ENCODE measurements at places on chromosomes 6 and 20. TPM values are rescaled to one million over a fixed set of nuclear protein-coding genes. Genes with fewer than 3 reads are reported as not detected.

GRCh38 chr20:17169585-17170136 lies 57.2 kb upstream of the PCSK2 start:
- DNase-seq = no peak

The BPIFA1 gene
- not detected for polyA plus RNA-seq

- DNase-seq = no peak
These were observed 100.0 kb downstream of the SOBP start for GRCh38 chr6:107589934-107590333.

DNA sequence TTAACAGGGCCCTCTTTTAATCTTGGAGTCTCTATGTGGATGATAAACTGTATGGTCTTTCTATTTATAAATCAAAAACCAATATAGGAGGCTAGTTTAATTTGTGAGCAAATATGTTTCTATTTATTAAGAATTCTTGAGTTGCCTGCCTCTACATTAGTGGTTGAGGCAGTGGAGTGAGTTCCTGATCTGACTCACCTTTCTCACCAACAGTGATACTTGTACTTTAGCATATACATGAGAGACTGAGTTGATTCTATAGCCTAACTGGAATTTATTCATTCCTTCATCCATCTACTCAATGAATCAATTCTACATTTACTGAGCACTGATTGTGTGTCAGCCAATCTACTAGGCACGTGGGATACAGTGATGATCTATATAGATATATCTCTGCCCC lies 126.9 kb downstream of the TRMT11 start:
- no peak for DNase-seq

DNA sequence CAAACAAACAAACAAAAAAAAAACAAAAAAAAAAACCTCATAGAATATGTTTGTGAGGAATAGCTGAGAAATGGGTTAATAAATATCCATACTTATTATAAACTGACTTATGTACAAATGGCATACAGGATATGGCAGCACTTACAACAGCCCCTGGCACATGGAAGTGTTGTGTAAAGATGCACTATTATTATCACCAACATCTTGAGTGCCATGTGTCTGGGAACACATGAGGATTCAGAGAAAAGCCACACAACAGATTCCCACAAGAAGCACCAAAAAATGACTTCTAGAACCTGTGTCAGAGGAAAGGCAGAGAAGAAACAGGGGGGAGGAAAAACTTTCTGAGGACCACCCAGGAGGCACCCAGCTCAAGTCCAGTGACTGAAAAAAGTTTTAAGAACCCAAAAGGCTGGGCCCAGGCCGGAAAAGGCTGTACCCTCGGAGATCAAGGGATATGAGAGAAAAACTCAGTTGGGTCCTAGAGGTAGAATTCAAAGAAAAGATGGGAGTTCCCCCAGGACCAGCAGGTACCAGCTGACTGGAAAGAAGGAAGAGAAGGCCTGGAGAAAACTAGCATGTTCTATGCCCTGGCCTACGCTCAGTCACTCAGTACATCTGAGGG lies 9.4 kb upstream of the TAF8 start:
- DNase-seq = no peak

GRCh38 chr20:60803335-60804055 lies 448.6 kb upstream of the CDH4 start:
- DNase-seq = no peak

DNA sequence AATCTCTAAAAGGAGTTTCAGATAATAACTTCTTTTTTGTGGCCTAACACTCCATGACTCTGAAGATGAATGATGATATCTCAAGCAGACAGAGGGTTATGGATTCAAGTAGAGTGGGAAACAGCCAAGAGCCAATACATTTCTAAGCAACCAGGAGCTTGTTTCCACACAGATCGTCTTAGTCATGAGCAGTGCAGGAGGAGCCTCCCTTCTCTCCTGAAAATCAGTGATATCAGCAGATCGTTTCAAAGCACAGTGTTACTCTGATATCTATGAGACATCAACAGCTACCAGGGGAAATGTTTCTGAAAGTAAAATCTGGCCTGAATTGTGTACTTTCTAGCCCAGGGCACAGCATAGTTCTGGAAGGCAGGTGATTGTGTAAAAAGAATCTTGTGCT lies 11.5 kb downstream of the ADGRG6 start:
- DNase-seq = no peak

DNA sequence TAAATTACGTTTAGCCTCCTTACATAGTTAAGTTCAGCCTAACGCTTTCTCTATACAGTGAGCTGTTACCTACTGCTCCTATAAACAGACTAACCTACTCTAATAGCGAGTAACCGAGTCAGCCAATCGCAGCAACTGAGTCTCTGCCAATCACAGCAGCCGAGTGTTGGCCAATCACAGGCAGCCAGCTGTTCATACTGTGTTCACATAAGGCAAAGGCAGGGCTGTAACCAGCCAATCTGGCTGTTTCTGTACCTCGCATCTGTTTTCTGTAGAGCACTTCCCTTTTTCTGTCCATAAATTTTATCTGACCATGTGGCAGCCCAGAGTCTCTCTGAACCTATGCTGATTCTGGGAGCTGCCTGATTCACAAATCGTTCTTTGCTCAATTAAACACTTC lies 263.9 kb upstream of the JARID2 start:
- no peak for DNase-seq

- no peak for DNase-seq
These were observed 31.8 kb downstream of the RNASET2 start for GRCh38 chr6:166924531-166924930.

DNA sequence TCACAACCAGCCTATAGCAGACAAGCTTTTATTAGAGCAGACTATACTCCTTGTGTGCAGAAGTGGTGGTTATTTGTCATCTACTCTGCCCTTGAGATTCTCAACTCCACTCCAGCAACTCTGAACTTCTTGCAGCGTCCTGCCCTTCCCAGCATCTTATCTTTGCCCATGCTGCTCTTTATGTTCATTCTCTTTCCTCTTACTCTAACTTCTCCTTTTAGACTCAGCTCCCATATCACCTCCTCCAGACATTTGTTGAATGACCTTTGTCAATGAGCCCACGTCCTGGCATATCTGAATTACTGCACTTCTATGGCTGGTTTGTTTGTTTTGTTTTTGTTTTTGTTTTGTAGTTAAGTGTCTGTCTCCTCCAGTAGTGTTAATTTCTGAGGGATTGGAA lies 81.2 kb downstream of the KCNQ5 start:
- no peak for DNase-seq

- no peak for DNase-seq
These were observed 98.7 kb downstream of the TRERF1 start for GRCh38 chr6:42352856-42353564.

GRCh38 chr6:70221025-70221714 lies 81.7 kb downstream of the COL9A1 start:
- no peak for DNase-seq

DNA sequence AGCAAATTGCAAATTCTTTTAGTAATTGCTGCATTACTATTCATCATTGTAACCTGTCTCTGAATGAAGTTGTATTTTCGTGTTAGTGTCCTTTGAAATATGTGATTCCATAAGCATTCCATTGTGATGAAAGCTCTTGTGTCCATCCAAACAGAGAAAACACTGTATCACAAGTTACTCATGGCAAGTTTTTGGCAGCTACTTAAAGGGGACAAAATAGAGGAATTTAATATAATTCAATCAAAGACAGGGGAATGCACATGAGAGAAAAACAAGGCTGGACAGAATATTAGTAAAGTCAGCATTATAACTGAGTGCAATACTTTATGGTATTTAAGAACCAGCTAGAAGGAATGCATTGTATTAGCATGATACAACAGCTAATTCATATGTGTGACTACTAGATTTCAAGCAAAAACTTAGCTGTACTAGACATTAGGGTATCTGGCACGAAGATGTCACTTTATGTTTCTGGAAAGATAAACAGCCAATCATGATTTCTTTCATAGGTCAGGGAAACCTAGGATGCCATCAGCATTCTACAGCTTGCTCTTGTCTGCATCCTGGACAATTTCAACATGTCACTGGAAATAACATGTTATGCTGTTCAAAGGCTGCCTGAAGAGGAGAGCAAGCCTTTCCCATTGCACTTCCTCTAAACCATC lies 270.6 kb upstream of the MARCKS start:
- no peak for DNase-seq

DNA sequence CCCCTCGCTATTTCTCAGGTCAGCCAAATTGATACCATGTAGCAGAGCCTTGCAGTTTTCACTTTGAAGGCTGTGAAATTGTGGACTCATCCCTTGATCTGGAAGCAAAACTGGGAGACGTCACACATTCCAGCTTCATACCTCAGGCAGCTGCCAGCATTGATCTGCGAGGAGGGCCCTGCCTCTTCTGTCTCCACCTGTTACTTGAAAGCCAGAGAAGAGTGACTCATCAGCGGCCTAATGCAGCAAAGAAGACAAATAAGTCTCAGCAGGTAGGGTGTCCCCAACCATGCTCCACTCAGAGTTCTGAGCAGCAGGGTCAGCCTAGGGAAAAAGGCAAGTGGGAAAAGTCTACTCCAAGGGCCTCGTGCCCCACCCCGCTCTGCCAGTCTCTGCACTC lies 69.4 kb upstream of the BMP2 start:
- no peak for DNase-seq

DNA sequence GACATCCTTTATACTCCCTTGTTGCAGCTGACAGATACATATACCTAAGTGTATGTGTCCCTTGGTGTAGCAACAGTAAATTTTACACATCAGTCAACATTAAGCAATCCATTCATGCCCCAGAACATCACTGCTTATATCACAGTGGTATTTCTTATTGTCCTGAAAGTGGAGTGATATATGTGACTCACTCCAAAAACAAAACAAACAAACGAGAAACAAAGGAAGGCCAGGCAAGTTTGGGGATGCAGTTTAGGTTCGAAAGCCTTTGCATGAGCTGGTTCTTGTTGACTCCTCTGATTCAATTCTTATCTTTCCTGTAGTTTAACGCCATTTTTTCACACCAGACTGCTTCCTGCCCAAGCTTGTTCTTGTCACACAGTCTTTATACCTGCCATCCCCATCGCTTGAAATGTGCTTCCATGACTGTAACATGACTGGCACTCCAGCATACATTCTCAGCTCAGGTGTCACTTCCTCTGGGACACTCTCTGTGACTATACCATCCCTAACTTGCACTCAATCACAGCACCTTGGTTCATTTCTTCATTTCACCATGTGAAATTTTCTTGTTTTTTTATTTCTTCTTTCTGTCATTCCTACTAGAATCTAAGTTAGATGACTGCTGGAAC lies 125.0 kb upstream of the TSHZ2 start:
- no peak for DNase-seq

GRCh38 chr20:60669211-60669610 lies 582.9 kb upstream of the CDH4 start:
- DNase-seq = no peak

- no peak for DNase-seq
These were observed 92.2 kb upstream of the RSPO3 start for GRCh38 chr6:127026247-127026646.

GRCh38 chr6:144878577-144878976 lies 593.4 kb downstream of the UTRN start:
- DNase-seq = no peak

DNA sequence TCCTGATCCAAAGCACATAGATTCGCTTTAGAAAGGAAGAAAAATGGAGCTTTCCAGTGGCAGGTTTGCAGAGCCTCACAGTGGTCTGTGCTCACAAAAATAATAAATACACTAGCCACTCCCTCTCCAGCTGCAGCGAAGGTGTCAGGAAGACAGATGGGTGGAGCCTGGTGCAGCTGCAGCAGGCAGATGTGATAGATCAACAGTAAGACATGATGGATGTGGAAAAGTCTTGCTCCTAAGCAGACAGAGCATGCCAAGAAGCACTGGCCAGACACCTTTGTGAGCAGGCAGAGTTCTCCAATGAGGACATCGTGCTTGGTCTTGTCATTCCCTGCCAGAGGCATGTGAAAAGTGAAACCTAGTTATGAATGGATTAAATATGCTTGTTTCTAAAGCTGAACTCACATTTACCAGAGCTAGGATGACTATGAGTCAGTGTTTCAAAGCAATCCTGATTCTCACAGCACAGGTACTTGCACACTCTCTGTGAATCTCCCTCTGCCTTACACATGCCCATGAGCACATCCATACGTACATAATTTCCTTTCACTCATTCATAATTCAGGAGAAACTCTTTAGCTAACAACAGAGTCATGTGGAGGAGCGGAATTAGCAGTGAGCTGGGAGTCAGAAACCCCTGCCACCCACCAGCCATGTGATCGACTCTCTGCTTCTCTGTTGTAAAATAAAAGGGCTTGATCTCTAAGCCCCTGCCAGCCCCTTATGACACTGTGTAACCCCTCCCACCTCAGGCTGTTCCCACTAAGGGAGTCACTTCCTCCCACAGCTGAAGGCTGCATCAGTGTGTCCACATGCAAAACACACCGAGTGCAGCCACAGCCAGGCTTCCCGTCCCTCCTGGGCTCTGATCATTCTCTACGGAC lies 111.2 kb downstream of the SCML4 start:
- DNase-seq = peak; percentile 52

The HUS1B gene
- polyA plus RNA-seq = 0.29 TPM

- no peak for DNase-seq
These were observed 142.0 kb downstream of the CEP57L1 start for GRCh38 chr6:109237077-109237985.
